ENCODE measurements at places on chromosomes 1 and 21. TPM values are rescaled to one million over a fixed set of nuclear protein-coding genes. Genes with fewer than 3 reads are reported as not detected.

DNA sequence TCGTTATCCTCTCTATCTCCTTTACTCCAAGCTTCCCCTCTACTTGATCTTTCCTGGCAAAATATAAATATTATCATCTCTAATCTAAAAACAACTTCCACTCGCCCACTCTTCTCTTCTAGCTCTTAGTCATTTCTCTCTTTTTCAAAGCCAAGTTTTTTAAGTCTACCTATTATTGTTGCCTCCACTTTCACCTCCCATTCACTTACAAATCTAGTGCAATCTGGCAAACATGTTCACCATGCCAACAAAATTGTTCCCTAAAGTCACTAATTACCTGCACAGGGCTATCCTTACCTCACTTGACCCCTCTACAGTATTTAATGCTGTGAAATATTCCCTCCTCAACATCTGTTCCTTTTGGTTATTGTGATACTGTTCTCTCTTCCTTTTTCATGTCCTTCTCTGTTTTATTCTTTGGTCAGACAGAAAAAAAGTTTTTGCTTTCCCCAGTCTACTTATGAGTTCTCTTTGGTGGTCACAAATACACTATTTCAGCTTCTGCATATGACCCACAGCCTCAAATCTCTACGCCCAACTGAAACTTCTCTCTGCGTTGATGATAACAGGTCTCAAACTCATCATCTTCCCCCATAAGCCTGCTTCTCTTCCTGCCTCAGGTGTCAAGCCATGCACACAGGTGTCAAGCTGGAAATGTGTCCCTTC, 31.9 kb upstream of the RAP1A start:
- DNase-seq = no peak

DNA sequence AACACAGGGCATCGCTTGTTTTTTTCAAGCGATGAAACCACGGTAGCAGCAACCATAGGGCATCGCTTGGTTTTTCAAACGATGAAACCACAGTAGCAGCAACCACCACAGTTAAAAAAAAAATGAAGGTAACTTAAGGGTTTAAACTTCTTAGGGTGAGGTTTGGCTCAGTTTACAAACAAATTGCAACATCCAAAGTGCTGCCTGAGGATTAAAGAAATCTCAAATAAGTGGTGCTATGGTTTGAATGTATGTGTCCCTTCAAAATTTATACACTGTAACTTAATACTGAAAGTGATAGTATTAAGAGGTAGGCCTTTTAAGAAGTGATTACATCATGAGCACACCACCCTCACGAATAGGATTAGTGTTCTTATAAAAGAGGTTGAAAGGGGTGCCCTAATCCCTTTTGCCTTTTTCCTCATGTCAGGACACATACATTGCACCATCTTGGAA, 6.4 kb upstream of the GBP5 start:
- DNase-seq = no peak

GRCh38 chr21:29056538-29057050, 16.9 kb downstream of the CCT8 start:
- DNase-seq = no peak

- DNase-seq = no peak
Measured at GRCh38 chr1:101142244-101142643, 94.6 kb upstream of the S1PR1 start.

DR1 gene
- total RNA-seq = 45.1 TPM

GJB4 gene
- not detected for total RNA-seq

- DNase-seq = no peak
Measured at GRCh38 chr1:65059930-65060538, 88.0 kb upstream of the AK4 start.

LCE1F gene
- not detected for total RNA-seq

DNA sequence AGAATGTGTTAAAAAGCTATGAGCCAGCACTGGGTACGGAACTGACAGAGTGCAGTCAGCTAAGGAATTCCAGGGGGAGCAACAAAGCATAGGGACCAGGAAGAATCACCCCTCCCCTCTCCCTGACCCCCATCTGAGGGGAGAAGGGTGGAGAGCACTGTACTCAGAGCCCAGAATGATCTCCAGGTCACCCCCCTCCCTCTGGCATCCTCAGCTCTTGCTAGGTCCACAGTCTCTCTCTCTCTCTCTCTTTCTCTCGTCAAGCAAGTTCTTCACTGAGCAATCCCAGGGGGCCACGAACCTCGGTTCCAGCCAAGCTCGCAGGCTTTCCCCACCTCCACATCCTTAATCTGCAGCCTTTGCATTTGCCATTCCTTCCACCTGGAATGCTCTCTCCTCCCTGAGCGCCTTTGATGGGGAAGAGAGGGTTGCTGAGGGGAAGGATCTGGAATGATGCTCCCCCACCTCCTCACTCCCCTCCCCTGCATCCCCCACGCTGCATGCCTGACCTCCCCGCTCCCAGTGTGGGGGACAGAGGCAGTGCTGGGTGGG, 6.7 kb upstream of the WASF2 start:
- DNase-seq = peak; percentile 25

DNA sequence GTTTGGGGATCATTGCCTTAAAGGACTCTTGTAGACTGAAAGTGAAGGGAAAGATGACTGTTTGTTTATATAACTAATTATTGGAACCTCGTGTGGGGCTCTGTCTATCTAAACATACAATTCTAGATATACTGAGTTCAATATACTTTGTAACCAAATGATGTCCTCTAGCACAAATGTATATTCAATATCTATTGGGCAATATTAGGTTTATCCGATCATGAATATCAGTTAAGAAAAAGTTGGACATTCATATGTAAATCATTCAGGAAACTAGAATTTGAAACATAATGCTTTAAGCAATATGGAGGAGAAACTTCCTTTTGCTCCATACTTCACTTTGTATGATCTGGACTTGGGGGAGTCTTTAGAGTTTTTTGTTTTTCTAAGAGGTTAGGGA, 8.9 kb upstream of the RC3H1 start:
- DNase-seq = no peak

DNA sequence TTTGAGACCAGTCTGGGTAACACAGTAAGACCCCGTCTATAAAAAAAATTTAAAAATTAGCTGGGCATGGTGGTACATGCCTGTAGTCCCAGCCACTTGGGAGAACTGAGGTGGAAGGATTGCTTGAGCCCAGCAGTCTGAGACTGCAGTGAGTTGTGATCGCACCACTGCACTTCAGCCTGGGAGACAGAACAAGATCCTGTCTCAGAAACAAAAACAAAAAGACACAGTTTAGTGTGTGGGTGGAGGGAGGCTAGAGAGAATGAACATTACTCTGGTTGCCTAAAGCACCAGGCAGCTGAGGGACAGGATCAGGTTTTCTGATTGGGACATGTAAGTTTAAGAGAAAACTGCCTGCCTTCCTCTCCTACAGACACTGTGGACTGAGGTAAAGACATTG, 42.3 kb downstream of the VAMP4 start:
- DNase-seq = no peak

DNA sequence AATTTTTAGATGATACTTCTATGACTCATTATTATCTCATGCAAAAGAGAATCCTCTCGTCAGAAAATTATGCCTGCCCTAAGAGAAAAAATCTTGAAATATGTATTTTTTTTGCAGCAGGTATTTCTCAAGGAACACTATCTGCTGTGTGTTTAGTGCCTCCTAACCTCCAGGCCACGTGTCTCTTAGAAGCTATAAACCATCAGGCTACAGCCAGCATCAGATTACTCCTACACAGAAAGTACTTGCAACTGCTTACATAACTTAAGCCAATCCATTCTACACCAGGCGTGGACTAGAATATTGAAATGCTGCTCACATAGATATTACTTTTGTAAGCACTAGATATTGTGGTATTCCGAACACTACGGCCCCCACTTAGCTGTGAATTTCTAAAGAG, 933.4 kb downstream of the PLA2G4A start:
- DNase-seq = no peak

- DNase-seq = no peak
Measured at GRCh38 chr1:87004857-87005256, 90.4 kb downstream of the HS2ST1 start.

- no peak for DNase-seq
Measured at GRCh38 chr1:51750729-51751128, 127.8 kb downstream of the NRDC start.

CASQ2 gene
- 0.46 TPM for total RNA-seq

SYCP1 gene
- total RNA-seq = not detected

- no peak for DNase-seq
Measured at GRCh38 chr1:15700508-15700907, 16.4 kb downstream of the PLEKHM2 start.

OR10T2 gene
- not detected for total RNA-seq

- no peak for DNase-seq
Measured at GRCh38 chr1:2803086-2803930, 1.8 kb upstream of the TTC34 start.

GRCh38 chr1:201946224-201946908, at the start of gene LMOD1:
Gene LMOD1 (minus strand): TSS chr1:201946548. CDS start chr1:201946340, 208 bp downstream.
- DNase-seq = peak; percentile 70

AIM2 gene
- 1.1 TPM for total RNA-seq

GRCh38 chr1:42933060-42933586, 25.5 kb downstream of the SLC2A1 start:
- no peak for DNase-seq

DNA sequence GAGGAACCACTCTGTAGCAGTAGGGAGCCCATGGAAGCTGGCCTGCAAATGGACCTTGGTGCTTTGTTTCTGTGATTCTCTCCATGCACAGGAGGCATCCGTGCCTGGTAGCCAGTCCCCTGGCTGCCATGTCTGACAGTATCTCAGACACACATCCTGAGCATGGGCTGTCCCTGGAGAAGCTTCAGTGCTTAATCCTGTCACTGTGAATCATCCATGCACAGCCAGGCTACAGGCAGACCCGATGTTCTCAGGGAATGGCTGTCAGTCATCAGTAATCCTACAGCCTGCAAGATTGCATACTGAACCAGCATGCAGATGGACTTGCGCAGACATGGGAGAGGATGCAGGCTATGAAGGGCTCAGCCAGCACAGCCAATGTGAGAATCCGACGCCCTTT, 606.3 kb upstream of the PLXNA2 start:
- no peak for DNase-seq

TNFRSF1B gene
- 28.3 TPM for total RNA-seq

OR2L3 gene
- total RNA-seq = not detected

S100A9 gene
- 21.0 TPM for total RNA-seq

DNA sequence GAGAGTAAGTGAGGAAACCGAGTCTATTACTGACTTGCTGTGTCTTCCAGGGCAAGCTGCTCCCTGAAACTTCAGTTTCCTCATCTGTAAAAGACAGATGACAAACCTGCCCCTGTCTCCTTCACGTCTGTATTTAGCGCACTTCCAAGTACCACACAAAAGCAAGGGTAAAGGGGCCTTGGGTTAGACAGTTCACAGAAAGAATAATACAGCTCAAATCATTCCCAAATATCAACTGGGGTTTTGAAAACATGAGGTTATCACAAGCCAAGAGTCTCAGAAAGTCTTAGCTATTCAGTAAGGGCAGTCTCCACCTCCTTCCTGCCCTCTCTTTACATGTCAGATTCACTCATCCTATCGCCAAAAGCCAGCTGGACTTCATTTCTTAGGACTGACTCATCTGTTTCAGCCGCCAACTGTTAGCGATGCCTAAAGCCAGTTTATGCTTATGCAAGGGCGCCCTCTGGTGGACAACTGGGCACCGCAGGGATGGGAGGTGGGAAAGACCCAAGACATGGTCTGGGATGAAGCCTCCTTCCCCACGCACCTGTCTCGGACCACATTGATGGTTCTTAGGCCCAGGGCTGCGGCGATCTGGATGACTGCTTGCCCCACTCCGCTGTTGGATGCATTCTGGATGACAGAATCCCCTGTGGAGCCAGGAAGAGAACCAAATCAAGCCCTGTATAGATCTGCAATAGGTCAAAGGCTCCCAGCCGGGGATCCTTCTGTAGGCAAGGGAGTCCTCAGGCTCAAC, 21.1 kb upstream of the SRSF4 start:
- peak; percentile 90 for DNase-seq

ARL8A gene
- 49.2 TPM for total RNA-seq

GUCA2A gene
- total RNA-seq = 1,178 TPM

DNA sequence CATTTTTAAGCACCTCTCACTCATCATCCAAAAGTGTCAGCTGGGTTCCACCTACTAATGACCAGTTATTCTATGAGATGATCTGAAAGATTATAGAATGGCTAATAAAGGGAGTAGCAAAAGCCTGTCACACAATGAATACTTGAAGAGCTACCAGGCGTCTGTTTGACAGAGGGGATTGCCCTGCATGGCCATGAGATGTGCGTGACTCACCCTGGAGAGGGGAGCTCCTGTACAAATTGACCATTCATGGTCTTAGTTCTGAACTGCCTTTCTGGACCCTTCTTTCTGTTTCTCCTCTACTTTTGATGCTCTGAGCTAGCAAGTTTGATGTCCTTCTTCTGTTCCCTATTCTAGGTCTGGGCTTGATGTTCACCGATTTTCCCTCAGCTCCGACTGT, 85.2 kb upstream of the ABCD3 start:
- no peak for DNase-seq
